ENCODE measurements at places on chromosomes 7 and 10.

- DNase-seq = no peak
These were observed 118.2 kb downstream of the LARP4B start for GRCh38 chr10:813286-813685.

- no peak for DNase-seq
These were observed 113.9 kb upstream of the PFKP start for GRCh38 chr10:2953495-2953894.

DNA sequence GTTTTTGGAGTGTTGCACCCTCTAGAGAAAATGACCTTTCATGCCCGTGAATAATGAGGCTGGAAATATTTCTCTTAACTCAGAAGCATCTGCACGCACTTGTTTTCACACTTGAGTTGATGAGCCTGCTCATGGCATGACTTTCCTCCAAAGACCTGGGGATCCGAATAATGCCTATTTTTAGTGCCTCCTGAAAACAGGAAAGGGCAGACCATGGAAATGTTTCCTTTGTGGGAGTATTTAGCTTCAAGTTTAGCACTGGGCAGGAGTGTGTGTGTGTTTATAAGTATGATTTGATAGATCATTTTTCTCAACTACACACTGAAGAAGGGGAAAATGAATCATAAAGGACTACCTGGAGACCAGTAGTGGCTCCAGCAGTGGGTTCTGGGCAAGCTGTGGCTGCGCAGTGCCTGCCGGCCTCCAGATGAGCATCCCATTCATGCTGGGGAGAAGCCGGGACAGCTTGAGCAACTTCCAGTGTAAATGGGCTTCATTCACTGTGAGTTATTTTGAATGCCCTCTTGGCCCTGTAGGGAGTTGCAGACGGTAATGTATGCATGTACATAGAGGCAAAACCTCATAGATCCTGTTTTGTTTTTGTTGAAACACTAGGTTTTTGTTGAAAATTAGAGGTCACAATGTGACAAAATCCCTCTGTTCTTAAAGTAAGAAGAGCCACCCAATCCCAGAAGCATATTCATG, 117.8 kb upstream of the INSYN2A start:
- DNase-seq = no peak

DNA sequence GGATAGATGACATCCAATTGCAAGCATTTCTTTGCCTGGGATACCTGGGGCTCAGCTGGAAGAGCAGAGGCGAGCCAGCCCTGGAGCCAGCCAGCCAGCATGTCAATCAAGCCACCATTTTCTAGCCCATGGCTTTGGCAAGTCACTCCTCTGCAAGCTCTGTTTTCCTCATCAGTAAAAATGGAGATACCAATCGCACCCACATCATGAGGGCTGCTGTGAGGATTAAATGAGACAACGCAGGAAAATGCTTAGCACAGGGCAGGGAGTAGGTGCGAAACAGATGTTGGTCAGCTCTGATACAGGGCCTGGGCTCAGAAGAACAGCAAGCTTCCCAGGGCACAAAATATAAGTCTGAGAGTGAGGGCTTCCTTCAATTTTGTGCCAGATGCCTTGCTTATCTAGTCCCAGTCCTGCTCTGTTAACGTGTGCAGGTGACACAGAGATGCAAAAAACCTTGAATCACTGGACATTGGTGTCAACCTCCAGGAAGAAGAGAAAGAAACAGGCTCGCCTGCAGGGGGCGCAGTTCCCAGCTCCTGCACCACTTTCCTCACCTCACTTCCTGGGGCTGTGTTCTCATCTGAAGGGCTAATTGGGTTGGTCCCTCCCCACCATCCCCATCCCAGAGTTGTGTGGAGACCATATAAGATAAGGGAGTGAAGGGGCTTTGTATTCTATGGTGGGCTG, 72.8 kb upstream of the CACUL1 start:
- DNase-seq = no peak

DNA sequence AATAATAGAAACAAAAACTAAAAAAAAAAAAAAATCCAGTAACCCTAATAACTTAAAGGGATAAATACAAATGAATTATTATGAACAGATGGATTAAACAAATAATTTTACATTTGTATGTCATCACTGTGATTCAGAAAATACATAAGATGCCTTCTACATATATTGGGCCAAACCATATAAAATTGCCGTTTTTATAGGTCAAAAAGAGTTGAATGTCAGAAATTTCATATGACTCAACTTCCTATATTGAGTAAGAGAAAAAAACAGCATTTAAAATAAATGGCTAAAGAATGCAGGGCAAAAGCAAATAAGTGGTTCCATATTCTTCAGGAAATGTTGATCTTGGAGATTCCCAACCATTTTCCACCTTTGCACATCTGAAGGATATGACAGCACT, 9.4 kb downstream of the SLC35B4 start:
- DNase-seq = no peak

- DNase-seq = no peak
These were observed 116.1 kb downstream of the PARD3 start for GRCh38 chr10:34698979-34699378.

DNA sequence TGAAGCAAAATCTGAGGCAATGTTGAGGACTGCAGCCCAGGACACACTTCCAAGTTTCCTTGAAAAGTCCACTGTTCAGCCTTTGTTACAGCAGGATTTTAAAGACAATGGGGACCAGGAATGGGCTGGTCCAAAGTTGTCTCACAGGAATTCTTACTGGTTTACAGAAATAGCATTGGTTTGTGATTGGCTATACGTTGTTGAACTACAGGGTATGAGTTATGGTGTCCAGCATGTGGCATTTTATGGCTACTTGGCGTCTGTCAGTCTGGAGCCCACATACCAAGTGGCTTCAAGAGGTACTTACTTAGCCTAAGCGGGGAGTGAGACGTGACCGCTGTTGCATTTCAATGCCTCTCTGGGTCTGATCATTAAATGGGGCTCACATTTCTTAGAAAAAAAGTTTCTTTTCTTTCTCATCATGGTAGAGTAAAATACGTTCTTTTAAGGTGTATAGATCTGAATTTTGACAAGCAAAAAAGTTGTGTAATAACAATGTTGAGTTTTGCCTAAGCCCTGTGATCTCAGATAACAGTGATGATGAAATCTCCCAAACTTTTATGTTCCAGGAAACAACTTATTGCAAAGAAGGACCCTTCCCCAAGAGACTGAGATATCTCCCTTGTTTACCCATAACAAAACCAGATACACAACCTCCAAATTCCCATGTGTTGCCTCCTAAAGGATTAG, 100.0 kb upstream of the TRIM24 start:
- no peak for DNase-seq

GRCh38 chr7:137625197-137625596, 221.6 kb downstream of the DGKI start:
- no peak for DNase-seq

- DNase-seq = no peak
These were observed 3.2 kb upstream of the HUS1 start for GRCh38 chr7:47982610-47983009.

GRCh38 chr10:17290226-17290625, 62.2 kb downstream of the VIM start:
- no peak for DNase-seq

GRCh38 chr10:13291821-13292773, 7.8 kb downstream of the PHYH start:
- no peak for DNase-seq

DNA sequence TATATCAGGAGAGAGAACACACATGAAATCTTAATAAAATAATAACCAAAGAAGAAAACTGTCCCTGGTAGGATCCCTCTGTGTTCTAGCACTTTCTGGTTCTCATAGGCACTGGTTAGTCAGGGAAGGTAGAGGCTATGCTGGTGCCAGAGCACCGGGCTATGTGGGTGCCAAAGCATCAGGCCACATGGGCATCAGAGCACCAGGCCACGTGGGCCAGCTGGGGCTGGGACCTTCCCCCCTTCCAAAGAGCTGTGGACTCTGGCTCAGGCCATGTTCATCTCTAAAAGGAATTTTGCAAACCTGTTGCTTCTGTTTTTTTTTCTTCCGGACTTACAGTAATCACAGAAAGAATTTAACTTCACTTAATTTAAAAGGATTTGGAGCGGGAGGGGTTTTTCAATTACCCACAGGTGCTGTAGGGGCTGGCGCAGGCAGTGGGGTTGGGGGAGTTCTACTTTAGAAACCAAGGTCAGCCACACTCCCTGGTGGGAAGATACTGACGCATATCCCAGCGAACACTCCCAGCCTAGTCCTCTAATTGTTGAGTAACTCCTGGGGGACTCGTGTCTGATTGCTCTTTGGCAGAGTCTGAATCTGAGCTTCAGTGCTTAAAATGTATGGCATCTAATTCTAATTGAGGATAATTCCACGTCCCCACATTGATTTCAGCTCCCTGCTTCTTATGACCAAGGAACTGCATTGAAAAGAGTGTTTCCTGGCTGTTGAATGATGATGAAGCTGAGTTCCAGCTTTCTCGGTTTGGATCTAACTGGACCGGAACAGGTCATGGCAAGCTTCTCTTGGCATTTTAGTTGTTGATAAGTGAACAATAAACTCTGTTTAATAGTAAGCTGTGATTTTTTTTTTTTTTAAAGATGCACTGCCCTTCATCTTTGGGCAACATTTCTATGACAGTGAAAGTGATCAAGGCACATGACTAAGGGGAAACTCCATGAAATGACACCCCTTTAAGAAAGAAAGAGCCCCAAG, 110.7 kb upstream of the FZD8 start:
- DNase-seq = no peak

DNA sequence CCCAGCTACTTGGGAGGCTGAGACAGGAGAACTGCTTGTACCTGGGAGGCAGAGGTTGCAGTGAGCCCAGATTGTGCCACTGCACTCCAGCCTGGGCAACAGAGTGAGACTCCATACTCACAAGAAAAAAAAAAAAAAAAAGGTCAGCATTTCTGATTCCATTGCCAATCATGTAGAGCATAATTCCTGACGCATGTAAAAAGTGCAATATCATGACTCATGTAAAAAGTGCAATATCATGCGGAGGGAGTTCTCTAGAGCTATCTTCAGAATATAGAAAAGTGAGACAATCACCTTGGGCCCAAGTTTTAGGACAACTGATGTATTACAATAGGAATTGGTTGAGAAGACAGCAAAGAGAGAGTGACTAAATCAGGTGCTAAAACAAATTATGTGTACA, 85.8 kb downstream of the SEMA3A start:
- DNase-seq = no peak

DNA sequence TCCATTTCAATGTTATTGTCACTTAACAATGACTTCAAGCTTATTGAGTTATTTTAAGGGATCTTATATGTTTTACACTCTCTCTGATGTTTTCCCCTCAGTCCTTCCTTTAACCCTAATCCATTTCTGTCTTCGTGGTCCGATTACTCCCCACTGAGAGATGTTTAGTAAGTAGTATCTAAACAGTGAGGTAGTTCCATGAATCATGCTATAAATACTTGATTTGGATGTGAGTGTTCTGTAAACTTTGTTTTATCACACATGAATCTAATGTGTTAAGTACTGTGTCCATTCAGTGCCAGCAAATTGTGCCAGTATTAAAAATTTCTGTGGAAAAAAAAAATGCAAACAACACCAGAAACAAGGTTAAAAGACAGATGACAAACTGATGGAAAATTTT, 18.6 kb downstream of the RPP30 start:
- DNase-seq = no peak

DNA sequence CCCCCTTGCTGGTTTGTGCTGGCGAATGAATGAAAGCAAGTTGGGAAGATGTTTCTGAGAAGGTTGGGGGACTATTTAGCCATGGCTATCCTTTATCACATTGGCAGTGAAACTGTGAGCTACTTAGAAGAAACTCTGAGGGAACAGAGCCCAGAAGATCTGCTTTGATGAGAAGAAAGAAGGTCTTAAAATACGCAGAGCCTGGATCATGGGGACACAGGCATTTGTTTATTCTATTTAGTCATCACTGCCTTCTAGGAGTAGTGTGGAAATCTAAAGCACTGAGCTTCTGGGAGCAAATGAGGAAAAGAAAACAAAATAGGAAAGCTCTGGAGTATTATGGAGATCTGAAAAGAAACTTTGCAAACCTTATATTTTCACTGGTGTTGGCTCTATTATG, 28.5 kb downstream of the CPED1 start:
- no peak for DNase-seq

- DNase-seq = no peak
These were observed 430.8 kb downstream of the PLXNA4 start for GRCh38 chr7:132145466-132145865.

DNA sequence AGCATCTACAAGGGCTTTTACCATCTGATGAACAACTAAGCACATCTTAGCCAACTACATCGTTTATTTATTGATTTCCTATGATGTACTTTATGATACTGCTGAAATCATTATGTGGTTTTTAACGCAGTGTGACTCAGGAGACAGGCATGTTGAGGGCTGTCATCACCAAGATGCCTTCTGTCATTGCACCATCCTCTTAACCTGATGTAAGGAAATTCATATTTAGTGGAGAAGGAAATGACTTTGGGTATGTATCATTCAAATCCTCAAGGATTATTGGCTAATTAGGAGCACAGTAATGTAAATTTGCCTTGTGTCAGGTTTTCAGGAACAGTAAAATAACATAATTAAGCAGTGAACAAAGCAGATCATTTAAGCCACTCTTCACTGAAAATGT, 138.5 kb upstream of the MGMT start:
- no peak for DNase-seq

GRCh38 chr7:24630596-24630995, 57.3 kb downstream of the PALS2 start:
- DNase-seq = no peak

DNA sequence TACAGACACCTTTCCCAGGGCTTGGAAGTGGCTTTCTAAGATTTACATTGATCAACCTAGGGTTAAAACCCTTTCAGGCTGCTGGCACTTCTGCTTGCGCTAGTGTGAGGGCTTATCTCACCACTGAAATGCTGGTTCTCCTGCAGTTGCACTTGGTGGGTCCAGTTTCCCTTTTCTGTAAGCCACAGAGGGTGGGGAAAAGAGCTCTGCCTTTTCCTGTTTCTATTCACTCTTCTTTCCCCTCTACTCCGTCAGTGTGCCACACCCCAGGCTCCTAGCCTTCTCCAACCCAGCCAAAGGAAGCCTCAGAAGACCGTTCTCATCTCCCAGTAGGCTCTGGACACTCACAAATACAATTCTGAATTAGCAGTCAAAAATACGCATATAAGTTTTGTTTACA, 19.0 kb upstream of the CAPZA2 start:
- DNase-seq = no peak

DNA sequence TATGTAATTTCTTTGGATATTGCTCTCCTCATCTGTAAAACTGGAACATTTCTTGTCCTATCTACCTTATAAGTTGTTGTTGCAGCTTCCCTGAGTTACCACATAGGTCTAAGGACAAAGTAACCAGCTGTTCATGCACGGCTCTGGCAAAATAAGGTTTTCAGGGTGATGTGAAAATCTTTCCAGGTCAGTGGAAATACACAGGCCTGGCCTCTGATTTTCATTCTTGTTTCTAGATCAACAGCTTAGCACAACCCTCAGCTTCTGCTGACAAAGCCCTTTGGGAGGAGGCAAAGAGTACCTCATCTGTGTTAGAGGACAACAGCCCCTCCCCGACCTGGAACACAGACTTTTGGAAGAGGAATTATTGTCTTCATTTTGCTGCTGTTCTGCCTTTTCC, 117.5 kb upstream of the AGK start:
- no peak for DNase-seq

- DNase-seq = no peak
These were observed 2.7 kb downstream of the TRUB1 start for GRCh38 chr10:114940735-114941134.

GRCh38 chr7:127390186-127390816, 2.2 kb downstream of the ZNF800 start:
- DNase-seq = no peak
